ENCODE measurements at places on chromosomes 12 and 14.

DNA sequence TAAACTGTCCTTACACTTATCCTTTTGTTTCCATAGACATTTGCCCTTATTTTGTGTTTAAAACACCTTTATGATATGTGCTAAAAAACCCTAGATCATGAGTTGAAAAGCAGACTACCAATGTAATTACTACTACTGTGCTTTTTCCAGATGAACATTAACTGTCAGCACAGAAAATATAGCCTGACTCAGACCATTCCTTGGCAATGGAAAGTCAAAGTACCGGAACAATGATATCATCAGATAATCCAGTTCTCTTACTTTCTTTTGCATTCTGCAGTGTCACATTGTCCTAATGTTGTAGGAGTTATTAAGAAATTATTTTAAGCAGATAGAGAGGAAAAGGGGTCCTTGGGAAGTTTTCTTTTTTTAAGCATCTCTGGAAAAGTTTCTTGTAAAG, 1189.0 kb upstream of the FLRT2 start:
- DNase-seq = no peak

- peak; percentile 89 for DNase-seq
These were observed 2.0 kb downstream of the KHNYN start for GRCh38 chr14:24431569-24432258.

- no peak for DNase-seq
These were observed 1278.3 kb downstream of the SLC16A7 start for GRCh38 chr12:60874091-60874490.

DNA sequence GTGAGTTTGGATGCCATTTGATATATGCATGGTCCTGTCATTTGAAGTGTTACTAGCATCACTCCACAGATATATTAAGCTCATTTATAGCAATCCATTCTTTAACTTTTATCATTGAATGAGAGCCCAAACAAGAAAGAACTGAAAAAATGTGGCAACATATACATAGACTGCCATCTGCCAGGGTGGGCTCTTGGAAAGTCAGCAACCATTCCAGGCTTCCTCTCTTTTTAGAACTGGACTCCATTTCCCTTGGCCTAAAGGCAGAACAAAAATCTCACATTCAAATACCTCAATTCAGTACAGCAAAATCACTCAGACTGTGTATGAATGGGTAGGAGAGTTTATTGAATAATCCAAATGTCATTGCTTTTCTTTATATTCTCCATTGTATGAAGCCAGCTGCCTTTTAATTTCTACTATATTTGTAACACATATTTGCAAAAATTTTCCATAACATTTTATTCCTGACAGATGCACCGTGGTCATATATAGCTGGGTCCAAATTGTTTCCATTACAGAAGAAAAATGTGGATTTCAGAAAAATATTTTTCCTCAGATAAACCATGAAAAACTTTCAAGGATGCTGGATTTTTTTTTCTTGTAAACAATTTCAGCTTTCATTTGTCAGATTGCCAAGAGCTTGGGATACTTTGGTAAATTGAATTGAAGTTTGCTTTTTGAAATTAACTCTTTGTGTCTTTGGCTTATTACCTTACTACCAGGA, 1252.3 kb upstream of the SEL1L start:
- no peak for DNase-seq

GRCh38 chr14:36518031-36518585, 1.9 kb downstream of the NKX2-1 start:
- no peak for DNase-seq

GRCh38 chr12:79296133-79296532, 394.6 kb downstream of the PAWR start:
- no peak for DNase-seq

DNA sequence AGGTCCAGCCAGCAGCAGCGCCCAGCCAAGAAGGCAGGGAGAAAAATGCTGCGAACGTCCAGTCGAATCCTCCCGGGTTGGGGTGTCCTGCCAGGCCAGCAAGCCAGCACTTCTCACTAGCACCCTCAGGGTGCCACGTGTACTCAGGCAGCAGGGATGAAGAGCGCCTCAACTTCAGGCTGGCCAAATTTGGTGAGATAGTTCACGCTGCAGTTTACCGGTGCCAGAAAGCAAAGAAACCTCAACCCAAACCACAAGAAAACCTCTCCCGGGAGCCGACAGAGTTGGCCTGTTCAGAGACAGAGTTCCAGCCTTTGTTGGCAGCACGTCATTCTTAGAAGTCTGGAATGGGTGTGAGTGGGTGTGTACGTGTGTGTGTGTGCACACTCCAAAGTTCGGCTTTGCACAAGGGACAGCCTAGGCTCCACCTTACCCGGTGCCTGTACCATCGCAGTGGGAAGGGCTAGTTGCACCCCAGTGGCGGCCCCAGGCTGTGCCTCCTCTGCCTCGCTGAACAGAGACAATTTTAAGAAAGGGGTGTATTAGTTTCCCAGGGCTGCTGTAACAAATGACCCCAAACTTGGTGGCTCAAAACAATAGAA, 42.1 kb downstream of the ELK3 start:
- no peak for DNase-seq

- DNase-seq = no peak
These were observed 189.8 kb upstream of the SLC16A7 start for GRCh38 chr12:59405992-59406391.

DNA sequence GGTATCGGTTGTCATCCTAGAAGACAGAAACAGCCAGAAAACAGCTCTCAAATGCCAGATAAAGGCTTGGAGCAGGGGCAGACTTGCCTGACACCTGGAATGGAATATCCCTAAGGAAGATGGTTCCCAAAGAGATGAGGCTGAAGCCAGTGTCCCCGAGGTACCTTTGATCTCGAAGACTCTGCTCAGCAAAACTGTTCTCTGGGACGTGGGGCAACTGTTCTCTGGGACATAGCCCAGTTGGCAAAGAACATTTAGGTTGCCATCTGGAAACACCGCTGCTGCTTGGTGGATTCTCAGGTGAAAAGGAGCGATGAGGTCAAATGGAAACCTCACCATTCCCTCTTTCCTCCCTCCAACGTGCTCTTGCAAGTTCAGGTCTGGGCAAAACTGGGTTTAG, 27.9 kb upstream of the FBXO21 start:
- DNase-seq = no peak

DNA sequence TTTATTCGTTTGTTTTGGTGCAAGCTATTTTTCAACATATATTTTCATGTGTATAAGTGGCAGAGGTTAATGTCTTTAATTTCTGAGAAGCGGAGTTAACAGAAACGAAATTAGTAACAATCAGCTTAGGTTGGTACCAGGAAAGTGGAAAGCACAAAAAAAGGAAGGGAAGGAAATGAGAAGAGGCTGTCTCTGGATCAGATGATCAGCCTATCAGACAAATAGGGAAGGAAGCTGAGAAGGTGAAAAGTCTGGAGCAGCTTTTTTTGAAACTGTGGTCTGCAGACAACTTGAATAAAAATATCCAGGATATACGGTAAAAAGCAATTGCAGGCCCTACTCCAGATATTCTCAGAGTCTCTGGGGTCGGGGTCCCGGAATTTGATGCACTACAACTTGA, 265.0 kb downstream of the SSPN start:
- DNase-seq = no peak

GRCh38 chr14:92105893-92106142, 564 bp downstream of the ATXN3 start:
- peak; percentile 19 for DNase-seq

- DNase-seq = no peak
These were observed 34.3 kb downstream of the FGD6 start for GRCh38 chr12:95182868-95183415.

- DNase-seq = no peak
These were observed 40.9 kb upstream of the TOMM20L start for GRCh38 chr14:58354808-58355207.

DNA sequence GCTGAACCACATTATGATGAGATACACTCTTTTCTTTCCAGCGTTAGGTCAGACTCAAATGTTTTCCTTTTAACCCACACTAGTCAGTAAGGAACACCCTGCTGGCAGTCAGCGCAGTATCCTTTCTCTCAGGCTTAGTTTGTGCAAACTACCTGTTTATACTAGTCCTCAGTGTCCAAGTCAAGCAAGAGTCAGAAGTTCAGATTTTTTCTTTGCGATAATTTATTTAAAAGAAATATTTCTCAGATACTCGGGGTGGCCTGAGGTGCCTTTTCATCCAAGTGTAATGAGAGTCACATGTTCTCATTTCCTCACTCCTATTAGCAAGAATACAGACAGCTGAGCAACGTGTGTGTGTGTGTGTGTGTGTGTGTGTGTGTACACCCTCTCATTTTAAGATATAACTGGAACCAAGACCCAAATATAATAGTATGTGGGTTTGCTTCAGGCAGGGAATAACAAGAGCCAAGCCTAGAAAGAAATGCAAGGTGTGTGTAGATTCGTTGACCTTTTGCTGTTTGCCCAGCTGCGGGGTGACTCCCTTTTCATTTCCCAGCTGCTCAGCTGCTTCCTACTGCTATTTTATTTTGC, 182.7 kb downstream of the KICS2 start:
- DNase-seq = no peak

DNA sequence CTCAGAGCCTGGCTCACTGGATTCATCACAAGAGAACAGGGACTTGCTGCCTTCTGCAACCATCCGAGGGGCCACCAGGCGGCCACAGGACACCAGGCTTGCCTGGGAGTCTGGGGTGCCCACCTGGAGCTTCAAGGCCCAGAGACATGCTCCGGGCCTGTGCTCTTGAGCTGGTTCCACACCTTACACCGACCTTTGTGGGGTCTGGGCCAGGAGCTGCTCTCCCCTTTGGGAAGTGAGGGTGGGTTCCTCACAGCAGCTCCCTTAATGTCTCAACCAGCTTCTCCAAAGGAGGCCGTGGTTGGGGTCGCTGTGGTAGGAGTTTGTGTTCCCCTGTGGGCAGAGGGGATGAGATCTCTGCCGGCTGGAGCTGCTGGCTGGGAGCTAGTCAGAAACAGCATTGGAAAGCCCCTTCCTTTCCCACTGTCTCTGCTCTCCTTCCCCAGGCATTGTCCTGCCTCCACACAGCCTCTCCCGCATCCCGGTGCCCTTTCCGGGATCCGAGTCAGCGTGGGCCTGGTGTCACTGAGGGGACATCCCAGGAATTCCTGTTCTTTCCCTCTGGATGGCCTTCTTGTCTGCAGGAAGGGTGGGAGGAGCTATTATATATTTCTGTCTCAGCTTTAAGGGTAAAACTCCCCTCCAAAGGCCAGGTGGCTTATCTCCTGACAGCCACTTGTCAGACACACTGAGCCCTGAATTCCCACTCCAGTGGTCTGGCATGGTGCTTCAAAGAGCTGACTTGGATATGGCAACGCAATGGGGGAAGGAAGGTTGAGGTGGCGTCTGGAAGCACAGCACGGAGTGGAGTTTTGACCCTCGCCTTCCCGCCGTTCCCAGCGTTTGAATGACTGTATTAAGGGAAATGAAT, 5.1 kb upstream of the PAPLN start:
- DNase-seq = no peak

DNA sequence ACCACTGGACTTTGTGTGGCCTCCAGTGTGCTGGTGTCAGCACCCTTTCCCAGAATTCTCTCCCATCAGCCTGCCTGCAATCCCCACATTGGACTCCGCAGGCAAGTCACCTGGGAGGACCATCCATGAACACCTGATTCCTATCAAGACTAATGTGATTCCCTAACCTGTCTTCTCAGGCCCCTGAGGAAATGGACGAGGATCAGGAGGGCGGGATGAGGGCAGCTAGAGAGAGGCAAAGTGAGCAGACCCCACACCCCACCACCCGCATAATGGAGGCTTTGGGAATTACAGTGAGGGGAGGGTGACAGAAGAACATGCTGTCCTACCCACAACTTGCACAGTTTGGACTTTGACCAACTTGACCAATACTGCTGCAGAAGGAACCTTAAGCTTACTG, 60.9 kb upstream of the RFX4 start:
- no peak for DNase-seq

- DNase-seq = no peak
These were observed 111.9 kb upstream of the C14orf180 start for GRCh38 chr14:104467641-104468040.

DNA sequence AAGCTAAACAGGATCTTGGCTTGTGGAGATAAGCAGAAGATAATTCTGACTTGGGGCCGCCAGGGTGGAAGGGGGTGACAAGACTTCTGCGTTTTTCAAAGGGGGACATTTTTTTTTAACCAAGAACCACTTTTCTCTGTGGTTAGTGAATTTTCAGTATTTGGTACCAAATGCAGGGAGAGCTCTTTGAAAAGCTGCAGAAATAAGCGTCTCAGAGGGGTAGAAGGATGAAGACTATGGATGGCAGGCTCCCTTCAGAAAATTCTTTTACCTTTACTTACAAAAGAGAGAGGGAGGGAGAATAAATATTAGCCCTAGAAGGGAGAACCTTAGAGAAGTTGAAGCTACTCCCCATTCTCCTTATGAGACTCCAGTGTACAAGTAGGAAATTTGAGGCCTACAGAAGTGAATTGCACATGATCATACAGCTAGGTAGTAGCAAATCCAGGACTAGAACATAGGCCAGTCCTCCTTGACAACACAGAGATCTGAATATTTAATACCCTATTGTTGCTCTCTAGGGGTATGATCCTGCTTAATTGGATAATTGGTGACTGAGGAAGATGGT, 840 bp downstream of the MRPL52 start:
- no peak for DNase-seq

DNA sequence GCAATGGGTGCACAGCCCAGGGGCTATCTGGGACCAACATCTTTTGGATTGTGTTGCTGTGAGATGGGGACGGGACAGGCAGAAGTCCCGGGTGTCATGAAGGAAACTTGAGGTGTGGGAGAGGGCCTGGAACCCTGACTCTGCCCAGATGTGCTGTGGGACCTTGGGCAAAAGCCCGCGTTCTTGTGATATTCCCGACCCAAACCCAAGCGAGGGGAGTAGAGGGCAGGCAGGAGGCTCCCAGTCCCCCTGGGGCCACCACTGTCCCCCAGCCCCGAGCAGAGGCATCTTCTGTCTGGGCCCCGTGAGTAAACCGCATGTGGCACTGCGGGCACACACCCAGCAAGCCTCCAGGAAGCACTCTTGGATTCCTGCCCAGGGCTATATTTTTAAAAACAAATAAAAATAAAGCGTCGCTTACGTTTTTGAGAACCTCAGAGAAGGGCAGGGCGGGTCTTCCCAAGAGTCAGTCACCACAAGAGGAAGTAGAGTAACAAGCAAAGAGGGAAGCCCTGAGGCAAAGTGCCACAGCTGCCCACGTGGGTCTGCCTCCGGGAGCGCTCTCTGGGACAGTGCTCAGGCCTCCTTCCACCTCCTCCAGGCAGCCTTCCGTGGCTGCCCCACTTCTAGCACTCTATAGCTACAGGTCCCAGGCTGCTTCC, 39.5 kb downstream of the BEGAIN start:
- DNase-seq = peak; percentile 24

GRCh38 chr14:37437490-37437889, 157.6 kb downstream of the FOXA1 start:
- no peak for DNase-seq

DNA sequence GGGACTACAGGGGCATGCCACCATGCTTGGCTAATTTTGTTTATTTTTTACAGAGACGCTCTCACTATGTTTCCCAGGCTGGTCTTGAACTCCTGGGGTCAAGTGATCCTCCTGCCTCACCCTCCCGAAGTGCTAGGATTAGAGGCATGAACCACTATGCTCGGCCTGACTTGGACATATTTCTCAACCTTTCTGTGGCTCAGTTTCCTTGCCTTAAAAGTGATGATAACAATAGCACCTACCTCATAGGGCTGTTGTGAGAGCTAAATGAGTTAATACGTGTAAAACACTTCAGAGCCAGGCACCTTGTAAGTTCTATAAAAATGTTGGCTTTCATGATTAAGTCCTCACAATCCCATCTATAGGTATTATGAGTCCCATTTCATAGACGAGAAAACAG, 89.2 kb upstream of the METAP2 start:
- no peak for DNase-seq
